PC-3 (cell line): ENCODE measurements at places on chromosomes 4 and X. TPM values are rescaled to one million over a fixed set of nuclear protein-coding genes. Genes with fewer than 3 reads are reported as not detected.

The GPR143 gene
- total RNA-seq: 0.47 and 0.52 TPM in 2 replicates

The STK32B gene
- 1.1 TPM in 2 replicates for total RNA-seq

The GRIA3 gene
- total RNA-seq: not detected in 2 replicates

The ANXA3 gene
- 223 and 263 TPM in 2 replicates for total RNA-seq

The TMEM165 gene
- total RNA-seq: 146 and 148 TPM in 2 replicates

The SATL1 gene
- total RNA-seq: not detected in 2 replicates

The PCDH11X gene
- not detected in 2 replicates for total RNA-seq

The MAML3 gene
- total RNA-seq: 3.9 and 4.3 TPM in 2 replicates

The SPACA5 gene
- not detected in 2 replicates for total RNA-seq

The DMRTC1B gene
- total RNA-seq: not detected in 2 replicates

DNA sequence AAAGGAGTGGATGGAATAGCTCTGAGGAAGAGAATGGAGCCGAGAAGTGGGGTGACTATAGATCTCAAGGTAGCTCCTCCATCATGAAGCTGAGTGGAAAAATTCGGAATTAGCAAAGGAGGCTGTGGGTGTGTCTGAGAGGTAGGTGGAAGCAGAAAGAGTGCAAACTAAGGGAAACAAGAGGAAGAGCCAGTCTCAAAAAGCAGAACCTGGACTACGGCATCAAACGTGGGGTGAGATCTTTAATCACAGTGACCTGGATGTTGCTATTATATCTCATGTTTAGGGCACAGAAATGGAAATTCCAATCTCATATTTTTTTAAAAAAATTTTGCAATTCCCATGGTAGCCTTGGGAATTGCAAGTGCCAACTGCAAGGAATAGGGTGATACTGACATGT lies 162.5 kb upstream of the RASGEF1B start:
- no peaks in the 10 kb centered on the region for H3K27me3 ChIP-seq
- H3K4me3 ChIP-seq: no peak overlapping the region
- no peaks in the 10 kb centered on the region for H3K36me3 ChIP-seq

- H3K36me3 ChIP-seq: no peaks in the 10 kb centered on the region
- peak; percentile 50 for DNase-seq
- H3K27ac ChIP-seq: no peak overlapping the region
Measured at GRCh38 chr4:187208651-187209050, 485.0 kb upstream of the FAT1 start.

GRCh38 chr4:184014301-184014700 lies 109.2 kb downstream of the STOX2 start:
- DNase-seq: peak; percentile 20
- H3K4me1 ChIP-seq: no peaks in the 10 kb centered on the region
- no peak overlapping the region for H3K4me3 ChIP-seq
- no peaks in the 10 kb centered on the region for H3K27me3 ChIP-seq
- H3K36me3 ChIP-seq: no peaks in the 10 kb centered on the region

DNA sequence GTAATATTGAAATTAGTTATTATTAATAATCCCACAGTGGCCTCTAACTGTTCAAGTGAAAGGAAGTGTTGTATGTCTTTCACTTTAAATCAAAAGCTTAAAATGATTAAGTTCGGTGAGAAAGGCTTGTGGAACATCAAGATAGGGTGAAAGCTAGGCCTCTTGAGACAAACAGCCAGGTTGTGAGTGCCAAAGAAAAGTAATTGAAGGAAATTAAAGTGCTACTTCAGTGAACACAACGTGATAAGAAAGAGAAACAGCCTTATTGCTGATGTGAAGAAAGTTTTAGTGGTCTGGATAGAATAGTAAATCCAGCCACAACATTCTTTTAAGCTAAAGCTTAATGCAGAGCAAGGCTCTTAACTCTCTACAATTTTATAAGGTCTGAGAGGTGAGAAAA lies 42.6 kb upstream of the IL13RA2 start:
- no peak overlapping the region for H3K4me3 ChIP-seq
- H3K36me3 ChIP-seq: no peaks in the 10 kb centered on the region
- no peak overlapping the region for H3K27ac ChIP-seq

DNA sequence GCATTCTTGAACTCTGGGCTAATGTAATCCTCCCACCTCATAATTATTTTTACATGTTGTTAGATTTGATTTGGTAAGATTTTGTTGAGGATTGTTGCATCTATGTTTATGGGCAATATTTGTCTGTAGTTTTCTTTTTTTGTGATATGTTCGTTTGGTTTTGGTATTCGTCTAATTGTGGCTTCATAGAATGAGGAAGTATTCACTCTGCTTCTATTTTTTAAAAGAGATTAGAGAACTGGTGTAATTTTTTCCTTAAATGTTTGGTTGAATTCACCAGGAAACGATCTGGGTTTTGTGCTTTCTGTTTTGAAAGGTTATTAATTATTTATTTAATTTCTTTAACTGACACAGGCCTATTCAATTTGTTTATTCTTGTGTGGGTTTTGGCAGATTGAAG lies 161.2 kb upstream of the NUDT6 start:
- H3K27ac ChIP-seq: no peak overlapping the region
- DNase-seq: no peak
- no peaks in the 10 kb centered on the region for H3K27me3 ChIP-seq
- no peak overlapping the region for H3K4me3 ChIP-seq

DNA sequence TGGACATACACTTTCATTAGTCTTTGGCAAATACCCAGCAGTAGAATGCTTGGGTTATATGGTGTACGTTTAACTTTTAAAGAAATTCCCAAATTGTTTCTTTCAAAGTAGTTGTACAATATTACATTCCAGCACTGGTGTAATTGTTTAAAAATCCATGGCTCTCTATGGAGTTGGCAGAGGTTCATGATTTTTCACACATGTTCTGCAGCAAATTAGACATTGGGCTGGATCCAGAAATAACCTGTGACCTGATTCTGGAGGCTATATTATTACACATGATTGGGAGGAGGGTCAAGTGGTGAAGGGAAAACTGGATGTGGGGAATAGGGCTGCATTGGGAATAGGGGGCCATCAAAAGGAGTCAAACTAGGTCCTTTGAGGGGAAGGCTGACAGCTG lies 41.9 kb downstream of the MAMLD1 start:
- no peaks in the 10 kb centered on the region for H3K27me3 ChIP-seq
- no peak overlapping the region for H3K27ac ChIP-seq
- H3K36me3 ChIP-seq: no peaks in the 10 kb centered on the region
- H3K4me1 ChIP-seq: no peaks in the 10 kb centered on the region

- peaks cover 11% of the 10 kb centered on the region for H3K4me1 ChIP-seq
- peak overlapping the region; percentile 13 for H3K4me3 ChIP-seq
- H3K27ac ChIP-seq: peak overlapping the region; percentile 65
- DNase-seq: peak; percentile 75
- H3K36me3 ChIP-seq: peaks cover 9% of the 10 kb centered on the region; the same call in 1 of the 2 replicates
Measured at GRCh38 chr4:67727124-67727850, 26.3 kb upstream of the UBA6 start.

DNA sequence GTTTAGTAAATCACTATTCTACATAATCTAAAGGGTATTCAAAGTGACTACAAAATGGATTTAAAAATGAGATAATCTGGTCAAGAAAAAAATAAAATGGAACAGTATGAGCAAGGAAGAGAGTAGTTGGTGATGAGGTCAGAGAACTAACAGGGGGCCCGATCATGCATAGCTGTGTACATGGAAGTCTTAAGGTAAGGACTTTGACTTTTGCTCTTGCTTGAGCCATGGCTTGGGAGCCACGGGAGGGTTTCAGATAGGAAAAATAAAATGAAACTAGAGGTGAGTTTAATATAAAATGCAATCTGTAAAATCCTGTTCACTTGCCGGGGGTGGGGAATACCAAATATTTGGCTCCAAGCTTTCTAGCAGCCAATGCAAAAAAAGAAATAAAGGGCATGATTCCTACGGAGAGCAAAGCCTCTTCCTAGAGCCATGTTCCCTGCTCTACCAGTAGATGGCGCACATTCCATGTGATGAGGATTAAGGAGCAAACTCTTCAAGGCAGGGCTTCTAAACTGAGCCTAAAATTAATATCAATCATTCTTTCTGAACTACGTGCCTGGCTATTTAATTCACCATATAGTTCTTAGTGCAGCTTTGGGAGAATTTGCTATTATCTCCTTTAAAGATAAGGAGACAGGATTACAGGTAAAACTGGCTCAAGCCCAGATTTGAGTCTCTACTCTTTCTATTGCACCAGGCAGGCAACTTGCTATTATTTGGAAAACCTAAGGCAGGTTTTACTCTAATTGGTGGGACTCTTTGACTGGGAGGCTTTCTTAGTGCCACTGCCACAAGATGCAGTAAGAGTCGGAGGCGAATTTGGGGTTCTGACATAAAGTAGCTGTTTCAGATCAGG lies 6.8 kb upstream of the CLCN5 start:
- no peaks in the 10 kb centered on the region for H3K4me1 ChIP-seq
- H3K36me3 ChIP-seq: no peaks in the 10 kb centered on the region
- H3K27ac ChIP-seq: no peak overlapping the region
- peak; percentile 69 for DNase-seq
- no peak overlapping the region for H3K4me3 ChIP-seq

DNA sequence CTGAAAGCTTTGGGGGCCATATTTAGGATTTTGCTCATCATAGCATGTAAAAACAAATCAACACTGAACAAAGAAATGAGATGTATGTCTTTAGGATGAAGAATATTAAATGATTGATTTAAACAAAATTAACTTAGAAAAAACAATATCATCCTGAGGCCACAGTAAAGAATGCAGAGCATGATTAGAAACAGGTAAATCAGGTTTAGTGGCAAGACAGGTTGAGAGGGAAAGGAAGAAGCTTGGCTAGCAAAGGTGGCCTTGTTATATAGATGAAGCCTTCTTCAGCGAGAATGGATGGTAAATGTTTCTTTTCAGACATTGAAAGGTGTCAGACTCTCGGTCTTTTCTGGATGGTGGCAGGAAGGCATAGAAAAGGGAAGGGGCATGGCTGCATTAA lies 11.9 kb upstream of the MAGEB16 start:
- H3K4me1 ChIP-seq: no peaks in the 10 kb centered on the region
- DNase-seq: peak; percentile 18
- H3K4me3 ChIP-seq: no peak overlapping the region
- H3K27ac ChIP-seq: no peak overlapping the region
- H3K27me3 ChIP-seq: no peaks in the 10 kb centered on the region

DNA sequence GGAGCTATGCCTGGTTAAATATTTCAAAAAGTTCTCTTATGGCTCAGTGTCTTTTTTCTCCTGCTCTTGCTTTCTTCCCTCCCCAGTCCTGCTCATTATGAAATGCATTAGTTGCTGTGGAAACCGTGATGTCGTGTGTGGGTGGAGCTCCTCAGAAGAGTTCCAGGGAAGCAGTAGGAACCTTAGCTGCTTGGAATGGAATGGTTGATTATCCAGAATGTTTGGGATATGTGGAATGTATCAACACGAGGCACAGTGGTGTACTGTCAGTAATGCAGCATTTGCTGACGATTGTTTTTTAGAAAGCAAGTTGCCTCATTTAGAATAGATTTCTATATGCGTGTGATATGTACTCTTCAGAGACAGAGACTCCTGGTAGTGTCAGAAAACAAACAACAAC lies 333.2 kb downstream of the ARHGAP10 start:
- no peaks in the 10 kb centered on the region for H3K27me3 ChIP-seq
- no peaks in the 10 kb centered on the region for H3K4me1 ChIP-seq
- no peak overlapping the region for H3K27ac ChIP-seq
- no peaks in the 10 kb centered on the region for H3K36me3 ChIP-seq
- H3K4me3 ChIP-seq: no peak overlapping the region
- DNase-seq: no peak
